ENCODE measurements at places on chromosomes 4 and X.
A peak's percentile ranks its signal among the peaks of the same experiment; 100 is the strongest.

DNA sequence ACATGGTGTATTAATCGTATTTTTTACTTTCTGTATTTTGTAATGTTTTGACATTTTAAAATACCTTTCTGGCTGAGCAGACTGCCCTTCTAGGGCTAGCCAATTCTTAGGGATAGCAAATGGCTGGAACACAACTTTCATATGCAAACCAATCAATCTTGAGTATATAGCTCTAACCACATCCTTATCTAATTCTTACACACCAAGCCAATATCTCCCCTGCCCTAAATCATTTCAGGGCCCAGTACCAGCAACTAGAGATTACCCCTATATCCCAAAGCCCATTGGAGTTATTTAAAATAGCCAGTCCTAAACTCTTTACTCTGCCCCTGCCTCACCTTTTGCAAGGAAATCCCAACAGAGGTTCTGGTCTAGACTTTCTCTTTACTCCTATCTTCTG is 58.3 kb downstream of the INTS12 start:
- H3K27ac ChIP-seq = no peak overlapping the region
- H3K4me1 ChIP-seq = no peaks in the 10 kb centered on the region
- H3K27me3 ChIP-seq = no peaks in the 10 kb centered on the region

GRCh38 chrX:39826813-39827543 is 270.8 kb downstream of the BCOR start:
- H3K27me3 ChIP-seq = no peaks in the 10 kb centered on the region
- no peak overlapping the region for H3K27ac ChIP-seq
- no peak overlapping the region for H3K4me3 ChIP-seq
- no peak for DNase-seq

GRCh38 chr4:83356899-83357661 is 22.4 kb upstream of the HPSE start:
- H3K4me1 ChIP-seq = no peaks in the 10 kb centered on the region
- DNase-seq = no peak
- no peak overlapping the region for H3K27ac ChIP-seq
- no peaks in the 10 kb centered on the region for H3K27me3 ChIP-seq

GRCh38 chr4:1072830-1073446 is 40.4 kb downstream of the RNF212 start:
- peak; percentile 40 for DNase-seq
- no peak overlapping the region for H3K4me3 ChIP-seq
- no peak overlapping the region for H3K27ac ChIP-seq
- no peaks in the 10 kb centered on the region for H3K4me1 ChIP-seq

GRCh38 chrX:20693078-20693477 is 426.4 kb upstream of the RPS6KA3 start:
- H3K4me1 ChIP-seq = no peaks in the 10 kb centered on the region
- H3K27me3 ChIP-seq = no peaks in the 10 kb centered on the region
- no peak overlapping the region for H3K4me3 ChIP-seq
- H3K27ac ChIP-seq = no peak overlapping the region

DNA sequence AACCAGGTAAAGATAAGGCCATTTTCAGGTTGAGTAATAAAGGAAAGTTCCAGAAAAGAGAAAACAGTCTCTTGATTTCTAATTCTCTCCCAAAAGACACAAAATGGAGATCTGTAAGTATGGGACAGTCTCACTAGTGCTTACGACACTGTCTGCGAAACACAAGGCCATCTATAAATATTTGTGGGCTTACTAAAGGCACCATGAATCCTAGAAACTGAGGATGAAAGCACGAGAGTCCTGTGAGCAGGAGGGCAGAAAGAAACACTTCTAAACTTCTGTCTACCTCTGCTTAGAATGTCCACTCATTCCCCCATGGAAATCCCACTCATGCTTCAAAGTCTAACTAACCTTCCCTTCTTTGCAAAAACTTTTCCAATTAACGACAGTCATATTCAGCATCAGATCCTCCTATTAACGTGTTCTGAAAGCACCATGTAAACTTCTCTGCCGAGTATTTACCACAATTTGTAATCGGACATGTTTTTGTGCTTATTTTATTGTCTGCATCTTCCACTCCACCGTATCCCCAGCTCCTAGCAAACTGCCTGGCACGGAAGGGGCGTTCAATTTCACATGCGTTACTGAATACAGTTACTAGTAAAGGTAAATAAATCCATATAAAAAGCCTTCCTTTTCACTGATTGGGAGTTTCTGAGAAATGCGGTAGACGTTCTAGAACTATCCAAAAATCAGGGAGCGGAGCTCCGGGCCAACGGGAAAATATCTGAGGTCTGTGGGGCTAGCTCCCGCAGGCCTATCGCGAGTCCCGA is 665 bp downstream of the PSMD10 start:
- H3K27ac ChIP-seq = peak overlapping the region; percentile 94
- no peak for DNase-seq
- no peaks in the 10 kb centered on the region for H3K4me1 ChIP-seq
- H3K4me3 ChIP-seq = peak overlapping the region; percentile 72
- peaks cover 24% of the 10 kb centered on the region for H3K36me3 ChIP-seq
- no peaks in the 10 kb centered on the region for H3K27me3 ChIP-seq

DNA sequence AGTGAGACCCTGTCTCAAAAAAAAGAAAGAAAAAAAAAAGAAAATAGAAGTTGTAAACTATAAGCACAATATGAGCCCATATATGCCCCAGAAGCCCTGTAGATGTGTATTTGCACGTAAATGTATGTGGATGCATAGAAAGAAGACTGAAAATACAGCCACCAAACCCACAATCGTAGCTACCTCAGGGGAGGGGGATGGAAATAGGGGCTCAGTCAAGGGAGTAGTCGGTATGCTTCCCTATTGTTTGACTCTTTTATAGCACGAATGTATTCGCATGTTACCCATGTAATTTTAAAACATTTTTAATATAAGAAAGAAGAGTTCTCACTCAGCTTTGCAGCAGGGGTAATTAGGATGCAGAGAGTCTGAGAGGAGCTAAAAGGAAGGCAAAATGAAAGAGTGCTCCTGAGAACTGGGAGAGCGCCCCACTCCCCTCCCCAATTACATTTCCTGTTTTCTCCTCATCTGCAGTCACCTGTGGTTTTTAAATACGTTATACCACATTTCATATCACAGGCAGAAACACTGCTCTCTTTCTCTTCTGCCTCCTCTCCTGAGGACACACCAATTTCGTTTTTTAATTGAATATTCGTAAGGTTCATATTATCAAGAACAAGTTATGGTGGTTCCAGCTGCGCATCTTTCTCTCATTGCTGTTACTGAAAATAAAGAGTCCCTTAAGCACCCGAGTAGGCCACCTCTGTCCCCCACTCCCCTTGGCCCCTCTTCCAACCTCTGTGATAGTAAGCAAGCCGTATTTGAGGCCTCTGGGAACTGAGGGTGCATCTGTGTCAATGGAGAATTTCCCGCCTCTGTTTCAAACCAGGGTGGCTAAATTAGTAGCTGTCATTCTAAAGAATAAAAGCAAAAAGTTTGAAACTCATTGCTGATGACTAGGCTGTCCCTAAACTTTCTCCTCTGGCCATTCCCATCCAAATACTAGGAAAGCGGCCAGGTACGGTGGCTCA is 10.7 kb downstream of the SEPTIN6 start:
- DNase-seq = no peak
- no peaks in the 10 kb centered on the region for H3K36me3 ChIP-seq
- 0 out of 3 replicates have a peak overlapping the region, but pooled peaks have one; percentile 30 for H3K27ac ChIP-seq
- no peak overlapping the region for H3K4me3 ChIP-seq
- H3K4me1 ChIP-seq = peaks cover 13% of the 10 kb centered on the region

DNA sequence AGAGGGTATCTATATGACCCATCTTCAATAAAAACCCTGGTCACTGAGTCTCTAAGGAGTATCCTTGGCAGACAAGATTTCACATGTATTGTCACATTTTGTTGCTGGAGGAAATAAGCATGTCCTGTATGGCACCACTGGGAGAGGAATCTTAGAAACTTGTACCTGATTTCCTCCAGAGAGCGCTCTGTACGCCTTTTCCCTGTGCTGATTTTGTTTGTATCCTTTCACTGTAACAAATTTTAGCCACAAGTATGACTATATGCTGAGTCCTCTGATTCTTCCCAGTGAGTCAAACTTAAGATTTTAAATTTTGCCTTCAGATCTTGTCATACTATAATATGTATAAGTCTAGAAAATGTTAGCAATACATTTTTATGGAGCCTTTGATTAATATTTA is 102.8 kb downstream of the ITIH6 start:
- H3K36me3 ChIP-seq = no peaks in the 10 kb centered on the region
- no peaks in the 10 kb centered on the region for H3K4me1 ChIP-seq
- no peak overlapping the region for H3K27ac ChIP-seq

GRCh38 chr4:107133965-107134653 is 98.0 kb upstream of the DKK2 start:
- DNase-seq = no peak
- no peaks in the 10 kb centered on the region for H3K4me1 ChIP-seq
- no peaks in the 10 kb centered on the region for H3K36me3 ChIP-seq
- no peak overlapping the region for H3K4me3 ChIP-seq
- no peaks in the 10 kb centered on the region for H3K27me3 ChIP-seq

GRCh38 chrX:9184211-9184610 is 150.3 kb upstream of the FAM9B start:
- no peaks in the 10 kb centered on the region for H3K36me3 ChIP-seq
- DNase-seq = no peak
- H3K27me3 ChIP-seq = peaks cover under 1% of the 10 kb centered on the region

- no peaks in the 10 kb centered on the region for H3K36me3 ChIP-seq
- no peaks in the 10 kb centered on the region for H3K27me3 ChIP-seq
- H3K4me1 ChIP-seq = no peaks in the 10 kb centered on the region
- H3K27ac ChIP-seq = no peak overlapping the region
- H3K4me3 ChIP-seq = no peak overlapping the region
Observed at GRCh38 chr4:120915336-120915735, 7.2 kb downstream of the PRDM5 start.
